Natural killer cell treated with Interleukin-12 subunit alpha and Interleukin-12 subunit beta and Interleukin-15 and Interleukin-18, amount 100 ng/mL, for 72 hours (primary cell): ENCODE measurements at places on chromosomes 2 and 18. TPM values are rescaled to one million over a fixed set of nuclear protein-coding genes. Genes with fewer than 3 reads are reported as not detected.

GRCh38 chr2:42254186-42254895, 85.2 kb downstream of the EML4 start:
- no peaks in the 10 kb centered on the region for H3K27me3 ChIP-seq
- no peak for DNase-seq
- H3K36me3 ChIP-seq, result peaks cover 5% of the 10 kb centered on the region
- H3K4me1 ChIP-seq, result peaks cover 36% of the 10 kb centered on the region

The NT5C1B gene
- total RNA-seq, result not detected

The VIT gene
- total RNA-seq, result not detected

- DNase-seq, result no peak
- peaks cover 25% of the 10 kb centered on the region for H3K27me3 ChIP-seq
- no peak overlapping the region for H3K27ac ChIP-seq
- no peaks in the 10 kb centered on the region for H3K36me3 ChIP-seq
Measured at GRCh38 chr2:113283704-113284284, 5.1 kb upstream of the PAX8 start.

The CHPF gene
- total RNA-seq, result 57.5 TPM

- H3K4me1 ChIP-seq, result no peaks in the 10 kb centered on the region
- H3K27ac ChIP-seq, result no peak overlapping the region
- no peaks in the 10 kb centered on the region for H3K27me3 ChIP-seq
- DNase-seq, result no peak
- H3K36me3 ChIP-seq, result no peaks in the 10 kb centered on the region
- no peak overlapping the region for H3K4me3 ChIP-seq
Measured at GRCh38 chr18:48615566-48616401, 77.0 kb downstream of the CTIF start.

The IL1RL2 gene
- total RNA-seq, result not detected

The CXCR1 gene
- not detected for total RNA-seq

GRCh38 chr2:45031028-45031427, 21.8 kb upstream of the SIX2 start:
- H3K4me3 ChIP-seq, result no peak overlapping the region
- no peaks in the 10 kb centered on the region for H3K4me1 ChIP-seq
- DNase-seq, result peak; percentile 15
- peaks cover 24% of the 10 kb centered on the region for H3K27me3 ChIP-seq
- no peaks in the 10 kb centered on the region for H3K36me3 ChIP-seq

The FAM161A gene
- total RNA-seq, result 6.6 TPM

The DNAJC10 gene
- total RNA-seq, result 63.6 TPM

DNA sequence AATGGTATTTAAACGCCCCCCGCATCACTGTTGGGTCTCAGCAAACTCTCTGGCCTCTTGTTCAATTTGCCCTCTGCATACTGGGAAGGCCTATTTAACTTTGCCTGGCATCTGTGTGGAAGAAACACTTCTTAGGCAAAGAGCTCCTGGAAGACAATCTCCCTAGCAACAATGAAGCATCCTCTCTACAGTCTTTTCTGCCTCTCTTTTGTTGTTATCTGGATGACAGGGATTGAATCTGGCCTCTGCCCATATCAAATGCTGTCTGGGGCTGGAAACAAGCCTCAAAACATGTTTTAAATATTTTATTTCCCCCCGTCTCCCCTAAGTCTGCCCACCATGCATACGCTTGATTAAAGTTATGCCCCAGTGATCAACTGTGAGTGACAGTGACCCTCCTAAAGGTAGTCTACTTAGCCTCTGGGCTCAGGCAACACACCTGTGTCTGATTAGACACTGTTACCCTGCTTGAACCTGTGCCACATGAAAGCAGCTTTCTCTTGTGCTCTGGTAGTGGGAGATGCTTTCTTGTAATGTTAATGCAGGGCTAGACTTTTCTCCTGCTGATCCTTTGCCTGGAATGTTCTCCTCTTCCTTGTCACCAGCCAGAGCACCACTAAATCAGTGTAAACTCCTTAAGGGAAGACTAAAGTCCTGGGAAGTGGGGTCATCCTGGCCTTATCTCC, 34.9 kb downstream of the CDC42EP3 start:
- no peaks in the 10 kb centered on the region for H3K27me3 ChIP-seq
- H3K4me3 ChIP-seq, result peak overlapping the region; percentile 69
- peak overlapping the region; percentile 82 for H3K27ac ChIP-seq
- peaks cover 5% of the 10 kb centered on the region for H3K36me3 ChIP-seq

GRCh38 chr2:149463328-149464002, 124.1 kb downstream of the MMADHC start:
- no peak overlapping the region for H3K4me3 ChIP-seq
- no peak overlapping the region for H3K27ac ChIP-seq
- H3K4me1 ChIP-seq, result no peaks in the 10 kb centered on the region
- H3K27me3 ChIP-seq, result no peaks in the 10 kb centered on the region

GRCh38 chr2:113258471-113259147, 20.1 kb downstream of the PAX8 start:
- no peak overlapping the region for H3K4me3 ChIP-seq
- H3K4me1 ChIP-seq, result peaks cover 11% of the 10 kb centered on the region
- H3K27ac ChIP-seq, result no peak overlapping the region
- no peak for DNase-seq
- H3K36me3 ChIP-seq, result no peaks in the 10 kb centered on the region
- peaks cover 2% of the 10 kb centered on the region for H3K27me3 ChIP-seq

The CCDC150 gene
- 12.0 TPM for total RNA-seq

DNA sequence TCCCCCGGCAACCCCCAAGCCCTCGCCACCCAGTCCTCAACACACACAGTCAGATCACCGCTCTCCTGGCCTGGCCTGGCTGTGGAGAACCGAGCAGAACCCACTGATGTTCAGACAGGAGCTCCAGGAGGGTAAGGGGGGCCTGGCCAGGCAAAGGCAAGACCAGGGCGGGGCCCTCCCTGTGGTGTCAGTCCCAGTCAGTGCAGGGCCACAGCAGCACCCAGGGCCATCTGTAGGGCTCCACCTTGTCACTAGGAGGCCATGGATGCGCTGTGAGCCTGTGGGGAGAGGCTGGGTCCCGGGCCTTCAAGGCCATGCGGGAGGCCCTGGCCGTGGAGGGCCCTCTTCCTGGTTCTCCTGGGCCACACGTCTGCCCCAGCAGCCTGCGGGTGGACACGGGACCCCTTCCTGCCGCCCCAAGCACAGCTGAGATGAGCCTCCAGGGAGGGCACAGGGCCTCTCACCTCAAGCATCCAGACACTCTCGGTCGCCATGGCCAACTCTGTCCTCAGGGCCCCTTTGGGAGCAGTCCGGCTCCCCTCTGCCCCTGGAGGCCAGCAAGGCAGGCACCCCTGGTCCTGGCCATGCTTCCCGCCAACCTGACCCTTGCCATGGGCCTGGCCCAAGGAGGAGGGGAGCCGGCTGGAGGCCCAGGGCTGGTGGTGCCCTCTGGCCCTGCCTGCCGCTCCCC, 2.0 kb downstream of the ANO7 start:
- H3K4me3 ChIP-seq, result no peak overlapping the region
- peak; percentile 60 for DNase-seq
- H3K27ac ChIP-seq, result no peak overlapping the region
- no peaks in the 10 kb centered on the region for H3K4me1 ChIP-seq
- H3K27me3 ChIP-seq, result no peaks in the 10 kb centered on the region

DNA sequence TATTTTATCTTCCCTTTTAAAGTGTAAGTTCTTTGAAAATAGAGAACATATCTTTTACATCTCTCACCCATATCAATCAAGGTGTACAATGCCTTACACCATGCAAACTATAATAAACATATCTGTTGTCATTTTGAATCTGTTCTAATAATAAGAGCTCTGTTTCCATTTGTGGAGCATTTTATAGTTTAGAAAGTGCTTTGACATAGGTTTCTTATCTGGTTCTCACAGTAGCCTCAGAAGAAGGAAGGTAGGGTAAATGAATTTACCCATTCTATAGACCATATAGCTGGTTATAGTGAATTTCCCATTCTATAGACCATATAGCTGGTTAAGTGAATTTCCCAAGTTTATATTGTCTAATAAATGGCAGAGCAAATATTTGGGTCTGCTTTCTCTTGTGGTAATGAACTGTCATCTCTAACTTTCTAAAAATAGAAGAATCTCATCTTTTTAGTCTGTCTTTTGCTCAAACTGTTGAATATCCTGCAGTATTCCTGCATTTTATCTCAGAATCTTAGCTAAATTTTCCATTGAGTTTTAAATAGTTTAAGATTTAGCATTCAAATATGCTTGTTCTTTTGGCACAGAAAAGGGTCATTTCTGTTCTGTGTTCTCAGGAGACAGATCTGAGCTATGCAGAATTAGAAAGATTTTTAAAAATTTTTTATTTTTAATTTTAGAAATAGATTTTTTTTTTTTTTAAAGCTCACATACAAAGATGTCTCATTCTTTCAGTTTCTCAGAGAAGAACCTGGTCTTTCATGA, 80.7 kb upstream of the STON1 start:
- H3K27me3 ChIP-seq, result no peaks in the 10 kb centered on the region
- DNase-seq, result no peak
- no peaks in the 10 kb centered on the region for H3K36me3 ChIP-seq
- peaks cover 25% of the 10 kb centered on the region for H3K4me1 ChIP-seq
- peak overlapping the region; percentile 83 for H3K27ac ChIP-seq

The DNER gene
- not detected for total RNA-seq

DNA sequence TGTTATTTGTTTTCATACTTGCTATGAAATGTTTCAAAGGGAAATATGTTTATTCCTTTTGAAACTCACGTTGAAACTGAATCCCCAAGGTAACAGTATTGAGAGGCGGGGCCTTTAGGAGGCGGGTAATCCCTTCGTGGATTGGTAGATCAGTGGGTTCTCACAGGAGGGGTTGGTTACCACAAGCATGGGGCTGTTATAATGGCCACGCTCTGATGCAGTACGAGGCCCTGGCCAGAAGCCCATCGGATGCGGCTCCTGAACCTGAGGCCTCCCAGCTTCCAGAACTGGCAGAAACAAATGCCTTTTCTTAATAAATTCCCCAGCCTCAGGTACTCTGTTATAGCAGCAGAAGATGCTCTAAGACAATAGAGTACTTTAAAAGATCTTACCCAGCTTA, 135.7 kb downstream of the ASB1 start:
- H3K27ac ChIP-seq, result no peak overlapping the region
- no peak for DNase-seq
- no peaks in the 10 kb centered on the region for H3K27me3 ChIP-seq
- H3K4me1 ChIP-seq, result no peaks in the 10 kb centered on the region
- H3K36me3 ChIP-seq, result no peaks in the 10 kb centered on the region

DNA sequence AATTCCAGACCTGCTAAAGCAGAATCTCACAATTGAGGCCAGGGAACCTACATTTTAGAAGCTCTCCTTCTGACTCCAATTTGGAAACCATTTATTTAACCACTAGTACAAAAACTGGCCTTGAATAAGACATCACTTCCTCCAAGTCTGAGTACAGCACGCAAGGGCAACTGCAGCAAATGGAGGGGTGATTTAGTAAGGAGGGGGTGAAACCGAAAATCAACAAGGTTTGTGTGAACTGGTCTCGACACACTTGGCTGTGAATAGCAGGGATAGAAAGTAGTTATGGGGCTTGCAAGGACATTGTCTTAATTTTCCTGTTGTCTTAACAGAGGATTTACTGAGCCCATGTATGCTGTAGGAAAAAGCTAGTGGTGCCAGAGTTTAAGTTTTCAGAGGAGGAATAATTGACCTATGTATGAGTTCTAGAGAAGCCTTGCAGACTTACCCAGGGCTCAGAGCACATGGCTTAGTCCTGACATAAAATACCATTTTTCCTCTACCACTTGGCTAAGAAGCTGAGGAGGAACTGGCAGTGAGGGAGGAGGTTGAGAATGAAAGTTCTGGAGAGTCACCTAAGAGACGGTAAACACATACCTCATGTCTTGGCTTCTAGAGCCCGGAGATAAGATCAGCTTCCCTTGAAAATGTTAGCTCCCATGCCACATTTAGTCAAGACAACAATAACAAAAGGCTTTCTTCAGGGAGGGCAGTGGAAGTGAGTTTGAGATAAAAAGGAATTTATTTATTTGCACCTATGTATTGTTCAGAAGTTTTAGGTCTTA, 114.8 kb downstream of the SMAD2 start:
- H3K27ac ChIP-seq, result no peak overlapping the region
- no peaks in the 10 kb centered on the region for H3K27me3 ChIP-seq
- H3K4me3 ChIP-seq, result no peak overlapping the region
- H3K36me3 ChIP-seq, result no peaks in the 10 kb centered on the region
- H3K4me1 ChIP-seq, result no peaks in the 10 kb centered on the region

- no peaks in the 10 kb centered on the region for H3K36me3 ChIP-seq
- no peak overlapping the region for H3K27ac ChIP-seq
- H3K27me3 ChIP-seq, result peaks cover 27% of the 10 kb centered on the region
- no peaks in the 10 kb centered on the region for H3K4me1 ChIP-seq
- peak; percentile 61 for DNase-seq
Measured at GRCh38 chr18:45384137-45384961, 230.9 kb upstream of the SLC14A2 start.

- no peaks in the 10 kb centered on the region for H3K27me3 ChIP-seq
- no peak for DNase-seq
- H3K36me3 ChIP-seq, result peaks cover 6% of the 10 kb centered on the region
- no peaks in the 10 kb centered on the region for H3K4me1 ChIP-seq
Measured at GRCh38 chr2:154374416-154374815, 324.1 kb upstream of the KCNJ3 start.

The SYT4 gene
- total RNA-seq, result not detected

GRCh38 chr2:85095094-85095493, 38.1 kb upstream of the TCF7L1 start:
- no peak overlapping the region for H3K27ac ChIP-seq
- H3K4me1 ChIP-seq, result no peaks in the 10 kb centered on the region
- DNase-seq, result no peak

- H3K27ac ChIP-seq, result peak overlapping the region; percentile 84
- H3K4me1 ChIP-seq, result peaks cover 17% of the 10 kb centered on the region
- no peaks in the 10 kb centered on the region for H3K36me3 ChIP-seq
- H3K27me3 ChIP-seq, result peaks cover 14% of the 10 kb centered on the region
- H3K4me3 ChIP-seq, result peak overlapping the region; percentile 90
Measured at GRCh38 chr2:219596954-219597551, 604 bp upstream of the STK11IP start.

- no peak for DNase-seq
- peaks cover 24% of the 10 kb centered on the region for H3K4me1 ChIP-seq
- no peak overlapping the region for H3K4me3 ChIP-seq
- no peaks in the 10 kb centered on the region for H3K36me3 ChIP-seq
Measured at GRCh38 chr2:238424313-238424700, 2.4 kb upstream of the ASB1 start.

DNA sequence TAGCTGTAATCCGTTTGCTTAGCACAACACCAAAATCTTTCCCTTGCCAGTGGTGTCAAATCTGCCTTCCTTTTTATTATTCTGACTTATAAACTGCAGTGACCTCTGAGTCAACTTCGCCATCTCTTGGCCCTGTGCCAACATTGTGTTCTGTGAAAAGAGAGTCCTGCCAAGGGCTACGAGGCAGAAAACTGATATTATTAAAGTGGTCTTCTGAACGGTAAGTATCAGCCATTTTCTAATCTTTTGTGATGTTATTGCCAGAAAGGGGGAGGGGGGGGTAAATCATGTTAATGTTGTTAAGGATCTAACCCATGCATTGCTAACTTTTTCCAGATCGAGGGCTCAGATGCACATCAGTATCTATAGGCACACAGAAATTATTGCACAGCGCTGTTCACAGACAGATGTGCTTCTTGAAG, 121.5 kb upstream of the LTBP1 start:
- no peaks in the 10 kb centered on the region for H3K4me1 ChIP-seq
- DNase-seq, result no peak
- peaks cover 7% of the 10 kb centered on the region for H3K27me3 ChIP-seq
- no peaks in the 10 kb centered on the region for H3K36me3 ChIP-seq

- no peak overlapping the region for H3K4me3 ChIP-seq
- H3K36me3 ChIP-seq, result no peaks in the 10 kb centered on the region
- no peaks in the 10 kb centered on the region for H3K27me3 ChIP-seq
- DNase-seq, result no peak
- H3K27ac ChIP-seq, result no peak overlapping the region
- no peaks in the 10 kb centered on the region for H3K4me1 ChIP-seq
Measured at GRCh38 chr2:141611176-141611571, 519.6 kb downstream of the LRP1B start.

GRCh38 chr2:7044253-7045250, 127.3 kb downstream of the RNF144A start:
- no peaks in the 10 kb centered on the region for H3K27me3 ChIP-seq
- H3K27ac ChIP-seq, result no peak overlapping the region
- H3K4me3 ChIP-seq, result no peak overlapping the region
- peaks cover 24% of the 10 kb centered on the region for H3K36me3 ChIP-seq
- DNase-seq, result peak; percentile 87
- H3K4me1 ChIP-seq, result peaks cover 12% of the 10 kb centered on the region
